ENCODE measurements at places on chromosomes 1 and 21.

DNA sequence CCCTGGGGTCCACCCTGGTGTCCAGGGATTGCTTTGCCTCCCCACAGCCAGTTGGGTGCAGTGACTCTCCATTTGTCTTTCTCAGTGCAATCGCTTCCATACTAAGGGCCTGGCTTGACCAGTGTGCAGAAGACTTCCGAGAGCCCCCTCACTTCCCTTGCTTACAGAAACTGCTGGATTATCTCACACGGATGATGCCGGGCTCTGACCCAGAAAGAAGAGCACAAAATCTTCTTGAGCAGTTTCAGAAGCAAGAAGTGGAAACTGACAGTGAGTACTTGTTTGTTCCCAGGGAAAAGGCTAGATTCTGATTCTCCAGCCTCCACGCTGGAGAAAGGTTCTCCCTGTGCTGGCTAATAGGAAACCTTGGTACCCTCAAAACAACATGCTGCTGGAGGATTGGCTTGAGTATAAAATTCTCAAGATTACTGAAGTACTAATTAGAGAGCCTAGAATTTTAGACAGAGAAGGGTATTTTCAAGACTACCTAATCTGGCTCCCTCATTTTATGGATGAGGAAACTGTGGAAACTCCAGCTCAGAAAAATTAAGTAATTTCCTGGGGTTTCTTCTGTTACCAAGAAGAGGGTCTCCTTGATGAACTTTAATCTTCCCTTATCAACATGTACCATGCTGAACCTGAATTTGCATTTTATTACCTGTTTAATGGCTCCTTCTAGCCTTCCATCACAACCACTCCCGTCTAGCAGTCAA lies 75.8 kb downstream of the RGL1 start:
- DNase-seq = no peak

GRCh38 chr1:155191904-155192303 lies 15.8 kb downstream of the THBS3 start:
- DNase-seq = no peak

DNA sequence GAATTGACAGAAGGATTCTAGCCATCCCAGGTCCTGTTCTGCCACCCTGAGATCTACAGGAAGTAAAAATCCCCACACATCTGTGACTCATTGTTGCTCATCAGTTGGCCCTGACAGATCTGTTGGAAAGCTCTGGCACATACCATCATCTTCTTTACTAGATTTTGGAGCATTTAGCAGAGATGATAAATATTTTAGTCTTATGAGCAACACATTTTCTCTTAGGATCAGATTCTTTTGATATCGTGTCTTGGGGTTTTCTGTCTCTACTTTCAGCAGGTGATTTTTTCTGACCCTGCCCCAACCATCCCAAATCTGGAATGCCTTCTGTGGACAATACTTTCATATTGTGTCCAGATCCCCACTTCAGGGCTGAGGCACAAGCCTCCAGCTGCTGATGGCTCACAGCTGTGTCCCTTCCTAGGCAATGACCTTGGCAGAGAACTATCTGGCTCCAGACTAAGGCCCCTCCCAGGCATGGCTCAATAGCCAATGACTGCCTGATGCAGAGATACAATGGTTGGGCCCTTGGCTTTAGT lies 102.8 kb downstream of the GDAP2 start:
- DNase-seq = no peak

- DNase-seq = no peak
Observed at GRCh38 chr1:56967900-56968832, 2.4 kb upstream of the C8B start.

DNA sequence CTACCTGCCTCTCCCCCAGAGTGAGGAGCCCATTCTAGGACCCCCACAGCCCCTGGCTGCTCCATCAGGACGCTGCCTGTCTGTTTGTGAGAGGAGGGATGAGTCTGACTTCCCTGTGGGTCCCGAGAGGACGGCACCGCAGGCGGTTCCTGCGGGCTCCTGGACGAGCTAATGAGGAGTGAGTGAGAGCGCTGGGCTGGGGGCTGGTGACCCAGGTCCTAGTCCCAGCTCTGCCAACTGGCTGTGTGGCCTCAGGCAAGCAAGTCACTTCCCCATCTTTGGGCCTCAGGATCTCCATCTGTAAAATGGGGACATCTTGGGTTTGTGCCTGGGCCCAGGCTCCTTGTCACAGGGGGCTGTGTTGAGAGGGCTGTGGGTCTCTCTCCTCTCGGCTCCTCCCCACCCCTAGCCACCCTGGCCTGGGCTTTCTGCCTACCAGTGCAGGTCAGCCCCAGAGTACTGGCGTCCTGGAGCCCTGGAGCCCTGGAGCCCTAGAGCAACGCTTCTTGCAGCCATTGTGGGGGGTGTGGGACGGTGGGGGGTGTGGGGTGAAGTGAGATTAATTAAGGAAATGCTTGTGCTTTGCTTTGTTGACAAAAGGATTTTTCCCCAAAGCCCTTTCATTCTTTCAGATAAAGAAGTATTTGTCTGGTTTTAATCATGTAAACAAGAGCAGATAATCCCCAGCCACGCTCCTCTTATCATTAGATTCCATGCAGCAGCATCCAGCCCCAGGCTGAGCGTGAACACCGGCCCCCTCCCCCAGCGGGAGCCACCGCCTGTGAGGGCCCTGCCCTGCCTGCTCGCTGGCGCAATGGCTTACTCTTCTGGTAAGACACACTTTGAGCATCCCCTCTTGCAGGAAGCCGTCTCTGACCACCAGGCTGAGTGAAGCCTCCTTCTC lies 26.8 kb downstream of the SLC1A7 start:
- no peak for DNase-seq

DNA sequence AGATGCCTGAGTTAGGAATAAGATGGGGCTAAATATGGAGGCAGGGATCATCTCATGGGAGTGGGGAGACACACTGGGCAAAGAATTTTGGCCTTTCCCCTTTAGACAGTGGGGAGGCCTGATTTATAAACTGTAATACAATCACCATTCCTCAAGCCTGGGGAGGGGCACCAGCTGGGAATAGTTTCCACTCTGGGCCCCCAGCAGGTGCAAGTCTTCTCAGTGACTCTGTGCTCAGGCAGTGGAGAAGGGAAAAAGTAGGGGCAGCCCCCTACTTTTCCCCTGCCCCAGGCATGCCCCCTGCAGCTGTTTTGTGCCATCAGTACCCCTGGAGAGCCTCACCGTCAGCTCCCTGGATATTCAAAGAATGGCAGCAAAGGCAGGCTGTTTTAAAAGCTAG lies 19.1 kb downstream of the COA7 start:
- no peak for DNase-seq

DNA sequence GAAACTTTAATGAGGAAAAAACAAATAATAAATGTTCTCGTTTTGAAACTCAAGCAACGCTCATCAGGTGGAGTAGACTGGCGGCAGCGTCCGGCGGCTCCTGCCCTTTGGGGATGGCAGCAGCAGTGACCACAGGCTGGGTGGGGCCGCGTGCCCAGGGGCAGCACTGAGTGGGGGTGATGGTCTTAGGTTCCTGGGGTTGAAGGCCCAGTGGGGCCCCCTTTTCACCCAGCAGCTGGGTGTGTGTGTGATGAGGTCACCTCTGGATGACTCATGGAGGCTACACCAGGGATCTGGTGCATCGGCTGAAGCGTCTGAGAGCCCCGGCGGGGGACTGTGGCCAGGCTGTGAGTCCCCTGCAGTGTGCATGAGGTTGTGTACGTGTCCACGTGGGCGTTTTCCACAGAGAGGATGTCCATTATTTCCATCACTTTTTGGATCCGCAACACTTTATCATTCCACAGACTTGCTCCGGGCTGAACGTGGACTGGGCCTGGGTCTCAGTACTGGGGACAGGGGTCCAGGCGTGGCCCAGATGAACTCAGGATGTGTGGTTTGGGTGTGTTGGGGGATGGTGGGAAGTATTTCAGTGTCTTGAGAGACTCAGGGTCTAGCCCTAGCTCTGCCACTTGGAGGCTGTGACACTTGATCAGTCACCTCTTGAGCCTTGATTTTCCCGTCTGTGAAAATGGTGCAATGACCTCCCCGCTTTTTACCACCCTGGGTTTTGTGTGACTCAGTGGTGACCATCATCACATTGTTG lies 25.6 kb downstream of the LDLRAP1 start:
- no peak for DNase-seq

GRCh38 chr1:203702130-203702577 lies 62.8 kb upstream of the LAX1 start:
- peak; percentile 51 for DNase-seq

DNA sequence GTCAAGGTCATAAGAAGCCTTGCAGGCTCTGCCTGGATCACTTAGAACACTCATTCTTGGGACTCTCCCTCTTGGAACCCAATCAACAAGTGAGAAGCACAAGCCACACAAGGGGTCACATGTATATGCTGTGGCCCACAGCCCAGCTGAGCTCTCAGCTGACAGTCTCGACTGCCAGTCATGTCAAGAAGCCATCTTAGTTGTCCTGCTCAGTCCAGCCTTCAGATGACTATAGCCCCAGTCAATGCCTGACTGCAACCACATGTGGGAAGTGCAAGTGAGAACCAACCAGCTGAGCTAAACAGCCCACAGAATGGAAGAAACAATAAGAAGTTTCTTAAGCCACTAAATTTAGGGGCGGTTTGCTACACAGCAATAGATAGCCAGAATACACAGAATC lies 356.0 kb downstream of the KCNH1 start:
- no peak for DNase-seq

GRCh38 chr1:47332779-47333577 lies 612 bp upstream of the CMPK1 start:
- no peak for DNase-seq

DNA sequence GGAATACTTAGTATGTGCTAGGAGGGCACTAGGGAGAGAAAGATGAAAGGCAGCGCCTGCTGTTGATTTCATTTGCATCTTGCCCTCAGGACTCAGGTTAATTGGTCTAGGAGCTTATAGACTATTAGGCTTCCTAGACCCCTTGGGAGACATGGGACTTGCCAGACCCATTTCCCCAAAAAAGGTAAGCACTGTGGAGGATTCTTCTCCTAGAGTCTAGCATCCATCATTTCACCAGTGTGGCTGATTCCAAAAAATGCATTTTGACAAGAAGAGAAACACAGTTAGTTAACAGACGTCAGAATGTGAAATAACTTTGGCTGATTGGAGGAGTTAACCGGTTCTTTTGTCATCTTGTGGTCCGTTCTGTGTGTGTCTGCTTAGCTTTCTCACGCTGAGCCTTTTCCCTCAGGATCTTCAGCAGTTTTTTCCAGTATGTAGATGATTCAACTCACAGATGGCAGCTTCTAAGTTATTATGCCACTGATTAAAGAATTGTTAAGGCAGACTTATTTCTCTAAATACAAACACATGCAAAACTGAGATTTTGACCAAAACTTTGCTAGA lies 108.8 kb downstream of the KIF26B start:
- no peak for DNase-seq

DNA sequence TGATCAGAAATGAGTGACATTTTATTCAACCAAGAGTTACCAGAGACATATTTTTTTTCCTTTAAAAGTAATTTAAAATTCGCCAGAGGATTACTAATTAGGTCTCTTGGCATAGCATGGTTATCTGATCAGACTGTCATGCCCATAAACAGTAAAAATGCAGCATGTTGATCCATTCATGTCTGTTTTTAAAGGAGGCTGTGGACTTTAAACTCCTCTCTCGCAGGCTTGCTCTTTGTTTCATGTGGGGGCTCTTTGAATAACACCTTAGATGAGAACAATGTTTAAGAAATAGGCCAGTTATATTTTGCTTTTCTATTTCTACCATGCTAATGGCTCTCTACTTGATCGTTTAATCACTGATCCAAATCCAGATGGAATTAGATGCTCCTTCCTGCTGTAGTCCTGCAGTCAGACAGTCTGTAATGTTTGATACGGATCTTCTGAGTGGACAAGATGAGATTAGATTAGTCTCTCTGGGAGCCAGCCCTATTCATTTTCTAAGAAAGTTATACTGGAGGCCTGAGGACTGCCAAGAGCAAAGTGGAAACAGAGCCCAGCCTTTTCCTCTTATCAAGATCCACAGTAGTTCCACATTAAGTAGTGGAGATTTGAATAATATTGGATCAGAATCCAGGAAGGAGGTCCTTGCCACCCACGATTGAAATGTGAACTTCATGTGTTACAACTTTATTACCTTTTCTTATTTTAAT lies 197.4 kb downstream of the HS2ST1 start:
- no peak for DNase-seq

DNA sequence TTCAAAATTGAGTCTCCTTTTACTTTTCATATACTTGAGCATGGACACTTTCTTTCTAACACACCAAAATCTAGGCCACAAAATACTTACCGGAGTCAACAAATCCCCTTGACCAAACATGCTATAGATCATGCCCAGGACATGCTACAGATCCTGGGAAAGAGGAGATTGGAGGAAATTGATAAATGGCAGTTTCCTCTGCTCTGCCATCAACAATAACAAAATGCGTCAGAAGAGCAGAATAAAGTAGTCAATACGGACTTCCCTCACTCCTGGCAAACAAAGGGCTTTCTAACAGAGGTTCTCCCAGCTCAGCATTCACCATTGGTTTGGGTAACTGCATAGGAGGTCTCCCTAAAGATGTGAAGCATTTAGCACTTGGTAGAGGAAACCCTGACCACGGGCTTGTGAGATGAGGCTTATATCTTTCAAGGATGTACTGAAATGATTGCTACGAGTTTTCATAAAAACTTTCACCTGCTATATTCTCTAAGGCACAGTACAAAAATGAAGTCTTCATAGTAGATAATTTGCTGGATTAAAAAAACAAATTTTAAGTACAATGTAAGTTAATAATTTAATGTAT lies 283.8 kb upstream of the RUNX1 start:
- DNase-seq = no peak

DNA sequence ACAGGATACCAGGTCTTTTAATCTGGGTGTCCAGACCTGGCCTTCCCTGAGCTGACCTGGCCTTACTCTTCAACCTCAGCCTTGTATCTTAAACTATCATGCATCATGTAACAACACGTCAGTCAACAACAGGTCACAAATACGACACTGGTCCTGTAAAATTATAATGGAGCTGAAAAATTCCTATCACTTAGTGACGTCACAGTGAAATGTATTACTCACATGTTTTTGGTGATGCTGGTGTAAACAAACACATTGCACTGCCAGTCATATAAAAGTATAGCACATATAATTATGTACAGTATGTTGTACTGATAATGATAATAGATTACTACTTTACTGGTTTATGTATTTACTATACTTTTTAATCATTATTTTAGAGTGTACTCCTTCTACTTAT lies 31.5 kb downstream of the ESRRG start:
- DNase-seq = no peak

DNA sequence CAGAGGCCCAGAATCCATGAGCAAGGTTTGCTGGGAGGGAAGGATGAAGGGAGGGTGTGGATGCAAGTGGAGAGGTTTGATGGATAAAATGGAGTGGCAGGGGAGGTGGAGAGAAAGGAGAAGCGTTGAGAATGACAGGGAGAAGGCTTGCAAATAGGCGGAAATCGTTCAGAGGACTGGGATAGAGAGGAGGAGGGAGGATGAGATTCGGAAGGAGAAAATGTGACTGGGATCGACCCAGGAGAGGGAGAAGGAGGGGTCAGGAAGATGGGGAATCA lies 376 bp downstream of the AVPR1B start:
- no peak for DNase-seq
